ENCODE measurements at places on chromosomes 1 and 21.

GRCh38 chr21:30813174-30813573, at the start of gene KRTAP8-1:
KRTAP8-1 (minus strand) TSS chr21:30813274; CDS start chr21:30813220, 54 bp downstream.
- DNase-seq, result no peak

GRCh38 chr1:45846931-45847330, 43.5 kb downstream of the MAST2 start:
- DNase-seq, result no peak

GRCh38 chr1:158179301-158180041, 1.2 kb upstream of the CD1D start:
- no peak for DNase-seq

DNA sequence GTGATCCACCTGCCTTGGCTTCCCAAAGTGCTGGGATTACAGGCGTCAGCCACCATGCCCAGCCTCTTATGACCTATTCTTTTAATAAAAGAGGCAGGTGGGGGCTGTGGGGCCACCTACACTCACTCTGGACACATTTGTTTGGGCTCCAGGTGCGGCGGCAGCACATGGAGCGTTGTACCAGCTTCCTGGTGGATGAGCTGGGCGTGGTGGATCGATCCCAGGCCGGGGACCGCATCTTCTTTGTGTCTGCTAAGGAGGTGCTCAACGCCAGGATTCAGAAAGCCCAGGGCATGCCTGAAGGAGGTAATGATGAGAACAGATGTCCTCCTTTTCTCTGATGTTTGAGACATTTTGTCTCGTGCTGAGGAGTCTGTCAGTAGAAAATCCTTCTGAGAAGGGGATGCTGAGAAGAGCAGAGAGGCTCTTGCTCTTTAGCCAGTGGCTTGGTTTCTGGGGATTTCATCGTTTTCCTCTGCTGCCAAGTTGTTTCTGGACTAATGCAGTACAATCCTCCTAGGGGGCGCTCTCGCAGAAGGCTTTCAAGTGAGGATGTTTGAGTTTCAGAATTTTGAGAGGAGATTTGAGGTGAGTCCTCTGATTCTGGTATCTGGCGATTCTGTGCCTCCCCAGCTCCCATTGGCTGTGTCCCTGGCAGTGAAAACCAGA, 17.9 kb upstream of the MIIP start:
- no peak for DNase-seq

DNA sequence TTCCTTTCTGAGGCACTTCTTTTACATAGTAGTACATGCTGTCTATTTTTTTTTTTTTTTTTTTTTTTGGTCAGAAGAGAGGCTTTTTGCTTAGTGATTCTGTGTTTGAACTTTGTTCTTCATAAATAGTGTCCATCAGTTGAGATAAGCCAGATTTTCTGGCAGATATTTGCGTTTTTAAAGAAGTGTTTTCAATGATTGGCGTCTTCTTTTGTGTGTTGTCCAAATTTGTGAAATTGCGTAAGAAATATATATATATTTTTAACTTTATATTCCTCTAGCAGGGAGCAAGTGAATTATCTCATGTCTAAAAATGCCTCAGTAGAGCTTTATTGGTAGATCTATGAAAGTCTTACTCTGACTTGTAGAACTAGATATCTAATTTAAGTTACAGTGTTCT, 28.3 kb downstream of the NEK7 start:
- DNase-seq, result no peak

GRCh38 chr1:10865518-10866320, 69.3 kb upstream of the CASZ1 start:
- no peak for DNase-seq

- no peak for DNase-seq
Measured at GRCh38 chr21:31675960-31676359, 16.5 kb downstream of the SOD1 start.

All from kidney glomerular epithelial cell (primary cell).